ENCODE measurements at places on chromosomes 3 and 15.

DNA sequence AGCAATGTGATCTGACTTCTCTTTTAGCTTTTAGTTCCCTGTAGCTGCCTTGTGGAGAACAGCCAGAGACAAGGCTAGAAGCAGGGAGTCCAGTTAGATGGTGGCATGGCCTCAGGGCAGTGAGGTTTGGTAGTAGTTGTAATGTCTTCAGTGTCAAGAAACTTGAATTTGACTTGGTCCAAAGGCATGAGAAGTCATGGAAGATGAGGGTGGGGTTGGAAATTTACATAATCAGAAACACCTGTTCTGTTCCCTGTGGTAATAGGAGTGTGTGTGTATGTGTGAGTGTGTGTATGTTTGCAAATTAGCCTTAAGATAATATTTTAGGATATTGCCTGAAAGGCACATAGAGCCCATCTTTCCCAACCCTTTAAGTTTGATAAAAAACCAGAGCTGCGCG, 55.2 kb upstream of the GCNT3 start:
- DNase-seq: no peak

- DNase-seq: no peak
Observed at GRCh38 chr3:142947799-142948575, 15.5 kb downstream of the PAQR9 start.

- no peak for DNase-seq
Observed at GRCh38 chr3:151044706-151045105, 40.8 kb upstream of the MED12L start.

DNA sequence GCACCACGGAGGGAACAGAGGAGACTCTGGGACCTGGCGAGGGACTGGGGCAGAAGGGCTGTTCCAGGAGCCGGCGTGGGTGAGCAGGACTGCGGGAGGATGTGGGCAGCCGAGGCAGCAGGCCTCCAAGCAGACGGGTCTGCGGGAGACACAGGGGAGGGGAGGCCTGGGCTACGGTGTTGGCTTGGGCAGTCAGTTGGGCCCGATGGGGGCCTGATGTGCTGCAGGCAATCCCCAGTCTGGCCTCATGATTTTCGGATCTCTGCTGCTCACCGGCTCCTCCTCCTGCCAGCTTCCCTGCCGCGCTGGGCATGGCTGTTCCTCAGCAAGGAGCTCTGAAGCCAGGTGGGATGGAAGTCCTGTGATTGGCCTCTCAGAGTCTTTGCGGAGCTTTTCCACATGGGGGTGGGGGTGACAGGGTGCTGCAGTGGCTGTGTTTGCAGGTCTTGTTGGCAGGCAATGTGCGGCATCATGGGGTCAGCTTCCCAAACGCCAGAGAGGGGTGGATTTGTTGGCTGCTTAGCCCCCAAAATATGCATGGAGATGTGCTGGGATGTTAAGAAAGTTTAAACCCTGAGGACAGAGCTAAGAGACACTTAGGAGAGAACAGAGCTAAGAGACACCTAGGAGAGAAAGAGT, 19.3 kb downstream of the MINAR1 start:
- no peak for DNase-seq

DNA sequence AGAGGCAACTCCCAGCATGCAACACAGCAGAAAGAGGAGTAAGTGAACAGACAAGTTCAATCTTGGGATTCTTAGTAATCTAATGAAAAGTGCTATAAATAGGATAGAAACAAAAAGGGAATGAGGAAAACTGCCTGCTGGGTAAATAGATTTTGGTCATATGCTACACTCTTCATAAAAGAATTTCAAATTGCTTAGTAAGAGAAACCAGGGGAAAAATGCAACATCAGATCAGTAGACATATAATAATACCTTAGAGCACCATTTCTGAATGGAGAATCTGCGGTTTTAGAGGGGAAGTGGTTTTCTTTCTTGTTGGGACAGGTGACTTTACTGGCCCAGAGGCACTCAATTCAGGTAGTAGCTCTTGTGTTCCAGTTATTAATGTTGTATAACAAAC, 13.4 kb upstream of the TBC1D5 start:
- DNase-seq: no peak

GRCh38 chr3:147246906-147247305, 159.4 kb downstream of the ZIC4 start:
- no peak for DNase-seq

GRCh38 chr3:128878556-128879124, 780 bp upstream of the ACAD9 start:
- peak; percentile 21 for DNase-seq

DNA sequence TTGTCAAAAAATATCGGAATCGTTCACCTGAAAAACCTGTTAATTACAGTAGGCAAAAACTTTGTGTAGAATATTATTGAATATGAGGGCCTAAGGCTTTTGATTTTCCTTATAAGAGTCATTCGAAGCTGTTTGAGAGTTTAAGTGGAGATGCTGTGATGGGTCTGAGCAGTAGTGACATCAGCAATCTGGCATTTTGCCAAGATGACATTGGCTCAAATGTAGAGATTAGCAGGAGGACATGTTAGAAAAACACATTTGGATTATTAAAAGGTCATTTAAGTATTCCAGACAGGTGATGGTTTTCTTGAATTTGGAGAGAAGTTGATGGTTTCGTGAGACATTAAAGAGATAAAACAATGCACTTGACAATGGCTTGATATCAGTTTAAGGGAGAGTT, 12.9 kb downstream of the OR5AC2 start:
- DNase-seq: no peak

DNA sequence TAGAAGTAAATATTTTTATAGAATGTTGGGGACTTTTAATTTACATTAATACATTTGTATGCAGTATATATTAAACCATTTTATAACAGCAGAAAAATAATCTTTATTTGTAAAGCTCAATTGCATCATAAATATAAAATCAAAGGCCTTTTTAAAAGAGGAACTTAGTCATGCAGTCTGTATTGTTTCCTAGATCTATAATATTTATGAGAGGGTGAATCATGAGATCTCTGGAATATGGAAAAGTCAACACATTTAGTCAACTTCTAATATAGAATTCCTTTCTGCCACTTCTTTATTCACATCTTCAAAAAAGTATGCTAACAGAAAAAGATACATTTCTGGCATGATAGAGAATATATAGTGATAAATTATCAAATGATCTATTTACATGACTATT, 410.3 kb upstream of the ZNF385D start:
- no peak for DNase-seq

- no peak for DNase-seq
Observed at GRCh38 chr3:119342176-119342575, 48.0 kb downstream of the ARHGAP31 start.

DNA sequence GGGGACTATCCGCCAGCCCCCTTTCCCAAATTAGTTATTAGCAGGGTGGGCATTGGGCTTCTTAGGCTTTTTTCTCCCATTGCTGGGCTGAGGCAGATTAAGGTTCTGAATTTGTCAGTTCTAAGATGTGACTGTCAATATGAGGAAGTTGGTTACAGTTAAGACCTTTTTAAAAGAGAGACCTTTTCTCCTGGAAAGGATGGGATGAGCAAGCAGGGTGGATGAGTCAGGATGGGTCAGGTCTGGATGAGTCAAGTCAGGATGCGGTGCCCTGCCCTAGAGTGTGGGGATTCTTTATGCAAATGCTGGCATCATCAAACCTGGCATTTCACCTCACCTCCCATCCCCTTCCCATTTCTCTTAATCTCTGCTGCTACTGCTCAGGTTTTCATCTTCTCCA, 1.9 kb downstream of the AEN start:
- peak; percentile 37 for DNase-seq

DNA sequence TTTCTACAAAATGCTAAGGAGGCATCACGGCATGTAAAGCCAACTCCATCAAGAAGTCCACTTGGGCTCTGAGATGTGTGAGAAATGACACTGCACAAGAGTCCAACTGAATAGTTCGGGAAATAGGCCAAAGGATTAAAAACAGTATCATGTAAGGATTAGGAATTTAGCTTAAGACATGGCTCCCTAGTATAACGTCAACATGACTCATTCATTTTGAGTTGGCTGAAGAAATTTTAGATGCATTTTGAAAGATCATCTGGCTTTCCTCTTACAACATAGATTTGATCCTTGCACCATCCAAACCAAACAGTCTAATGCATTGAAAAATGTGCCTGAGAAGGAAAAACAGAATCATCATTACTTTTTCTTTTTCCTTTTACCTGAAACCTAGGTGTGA, 109.3 kb upstream of the MME start:
- peak; percentile 96 for DNase-seq

- DNase-seq: no peak
Observed at GRCh38 chr3:170180079-170180907, 1.2 kb downstream of the PHC3 start.

DNA sequence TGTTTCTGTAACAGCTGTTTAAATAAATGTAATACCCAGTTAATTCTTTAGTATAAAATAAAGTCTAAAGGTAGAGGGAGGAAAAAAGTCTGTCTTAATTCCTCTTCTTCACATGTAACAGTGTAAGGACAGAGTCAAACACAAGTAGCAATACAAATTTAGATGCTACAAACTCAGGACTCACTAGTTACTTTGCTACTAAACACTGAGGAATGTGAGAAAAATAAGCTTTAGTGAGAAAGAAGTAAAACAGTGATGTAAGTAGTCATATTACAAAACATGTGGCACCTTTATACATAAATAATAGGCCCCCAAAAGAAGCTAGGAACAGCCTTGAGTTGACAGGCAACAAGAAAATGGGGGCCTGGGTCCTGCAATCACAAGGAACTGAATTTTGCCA, 113.0 kb downstream of the TBC1D5 start:
- DNase-seq: no peak

- DNase-seq: no peak
Observed at GRCh38 chr15:95541301-95541700, 789.2 kb upstream of the NR2F2 start.

GRCh38 chr3:29746163-29746760, 465.4 kb downstream of the RBMS3 start:
- DNase-seq: no peak

- DNase-seq: no peak
Observed at GRCh38 chr3:31959951-31960792, 20.9 kb downstream of the OSBPL10 start.

GRCh38 chr15:95519887-95520286, 810.6 kb upstream of the NR2F2 start:
- DNase-seq: no peak

DNA sequence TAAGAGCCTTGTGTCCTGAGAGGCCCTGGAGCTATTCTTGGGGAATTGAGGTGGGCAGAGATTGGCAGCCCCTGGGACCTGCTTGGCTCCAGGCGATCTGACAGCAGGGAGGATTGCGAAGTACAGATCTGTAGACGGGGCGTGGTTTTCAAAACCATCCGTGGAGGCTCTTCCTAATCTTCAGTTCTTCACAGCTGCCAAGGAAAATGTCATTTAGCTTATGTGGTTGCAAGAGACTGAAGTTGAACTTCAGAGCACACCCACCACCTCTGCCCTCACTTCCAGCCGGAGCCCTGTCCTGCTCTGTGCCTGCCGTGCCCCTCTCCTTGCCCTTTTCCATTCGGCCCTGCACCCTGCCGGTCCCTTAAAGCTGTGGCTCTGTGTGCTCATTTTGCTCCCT, 12.9 kb downstream of the NISCH start:
- no peak for DNase-seq

DNA sequence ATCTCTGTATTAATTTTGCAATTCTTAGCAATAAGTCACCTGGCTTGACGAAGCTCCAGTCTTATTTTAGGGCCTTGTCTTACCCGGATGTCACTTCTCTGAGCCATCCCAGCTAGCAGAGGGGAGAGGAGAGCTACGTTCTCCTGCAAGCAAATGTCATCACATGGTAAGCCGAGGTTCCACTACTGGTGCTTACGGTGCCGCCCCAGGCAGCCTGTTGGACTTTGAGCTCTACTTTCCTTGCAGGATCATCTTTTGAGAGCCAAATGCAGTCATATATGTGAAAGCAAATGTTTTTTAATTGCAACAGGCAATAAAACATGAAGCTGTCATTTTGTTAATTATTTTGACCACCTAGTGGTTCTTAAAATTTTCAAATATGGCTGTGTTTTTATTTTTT, 140.9 kb downstream of the FAM43A start:
- no peak for DNase-seq

- DNase-seq: no peak
Observed at GRCh38 chr3:175593331-175593730, 734.2 kb downstream of the NAALADL2 start.

DNA sequence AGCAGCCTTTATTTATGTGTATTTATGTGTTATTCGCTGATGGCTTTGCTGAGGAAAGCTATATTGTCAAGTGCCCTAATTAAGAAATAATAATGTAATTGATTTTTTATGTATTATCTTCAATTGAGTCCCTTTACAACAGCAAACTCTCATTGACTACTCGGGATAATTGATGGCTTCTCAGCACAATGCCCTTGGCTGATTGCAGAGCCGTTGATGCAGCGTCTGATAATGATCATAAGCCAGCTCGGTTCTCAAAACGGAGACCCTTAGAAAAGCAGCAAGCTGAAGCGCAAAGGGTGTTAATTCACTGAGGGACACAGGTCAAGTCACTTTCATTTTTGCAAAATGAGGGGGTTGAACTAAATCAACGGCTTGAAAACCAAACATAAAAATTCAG, 357.1 kb upstream of the KCNH8 start:
- DNase-seq: no peak

GRCh38 chr3:22157848-22158247, 406.8 kb upstream of the ZNF385D start:
- DNase-seq: no peak

DNA sequence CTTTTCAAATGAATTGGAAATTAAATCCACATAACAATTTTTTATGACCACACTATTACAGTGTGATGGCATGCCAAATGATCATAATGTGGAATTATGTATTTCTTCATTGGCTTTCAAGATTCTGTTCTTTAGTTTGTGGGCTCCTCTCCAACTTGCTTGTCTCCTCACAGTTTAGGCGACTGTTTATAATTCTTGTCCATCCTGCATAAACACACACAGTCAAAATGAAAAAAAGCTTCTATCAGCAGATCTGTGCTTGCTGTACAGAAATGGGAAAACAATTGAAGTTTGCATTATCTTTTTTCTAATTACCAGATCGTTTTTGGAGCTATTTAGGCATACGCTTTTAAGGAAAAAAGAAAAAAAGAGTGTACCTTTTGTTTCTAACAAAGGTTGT, 37.0 kb downstream of the OPA1 start:
- DNase-seq: no peak

DNA sequence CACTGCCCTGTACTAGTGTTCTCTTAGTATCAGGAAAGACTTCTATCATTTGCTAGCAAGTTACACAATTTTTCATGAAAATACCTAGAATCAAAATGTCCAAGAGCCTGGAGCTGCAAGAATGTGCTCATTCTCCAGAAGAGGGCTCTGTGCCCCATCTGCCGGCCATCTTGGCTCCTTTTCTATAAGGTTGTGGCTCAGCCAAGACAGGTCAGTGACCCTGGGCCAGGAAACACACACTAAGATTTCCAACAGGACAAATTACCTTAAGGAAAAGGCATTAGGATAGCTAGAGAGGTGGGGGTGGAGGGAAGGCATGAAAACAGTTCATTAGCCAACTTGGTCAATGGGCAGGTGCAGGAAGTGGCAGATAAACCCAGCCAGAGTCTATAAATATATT, 20.7 kb downstream of the TIMP4 start:
- no peak for DNase-seq

GRCh38 chr3:176969506-176969905, 227.8 kb downstream of the TBL1XR1 start:
- DNase-seq: no peak

GRCh38 chr3:111730143-111730542, 128.9 kb upstream of the PHLDB2 start:
- no peak for DNase-seq

All from AG09309 (cell line).